Daoy (cell line): ENCODE measurements at places on chromosomes 7 and 10. TPM values are rescaled to one million over a fixed set of nuclear protein-coding genes. Genes with fewer than 3 reads are reported as not detected.

Gene FAM25G
- not detected in 2 replicates for total RNA-seq

Gene PCDH15
- not detected in 2 replicates for total RNA-seq

Gene ITPRID1
- not detected in 2 replicates for total RNA-seq

DNA sequence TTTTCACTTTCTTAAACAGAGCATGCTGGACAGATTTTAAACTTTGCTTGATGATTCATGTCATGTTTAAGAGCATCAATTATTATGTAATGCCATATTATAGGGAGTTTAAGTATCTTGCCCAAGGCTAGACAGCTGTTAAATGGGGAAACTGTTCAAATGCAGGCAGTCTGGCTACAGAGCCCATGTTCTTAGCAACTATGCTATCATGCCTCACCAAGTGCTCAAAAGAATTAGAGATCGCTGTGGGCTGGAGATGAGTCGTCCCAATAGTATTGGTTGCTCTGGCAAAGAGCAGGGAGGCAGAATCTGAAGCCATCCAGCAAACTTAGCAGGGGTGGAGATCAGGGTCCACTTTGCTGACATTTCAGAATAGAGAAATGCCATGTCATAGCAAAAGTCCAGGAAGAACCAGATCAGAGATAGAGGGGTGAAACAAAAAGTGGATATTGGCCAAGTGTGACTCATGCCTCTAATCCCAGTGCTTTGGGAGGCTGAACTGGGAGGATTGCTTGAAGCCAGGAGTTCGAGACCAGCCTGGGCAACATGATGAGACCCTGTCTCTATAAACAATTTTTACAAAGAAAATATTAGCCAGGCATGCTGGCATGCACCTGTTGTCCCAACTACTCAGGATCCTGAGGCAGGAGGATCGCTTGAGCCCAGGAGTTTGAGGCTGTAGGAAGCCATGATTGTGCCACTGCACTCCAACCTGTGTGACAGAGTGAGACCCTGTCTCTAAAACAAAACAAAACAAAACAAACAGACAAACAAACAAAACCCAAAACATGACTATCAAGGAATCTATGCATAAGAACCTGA is 57.8 kb downstream of the BAMBI start:
- peak; percentile 88 for DNase-seq

- peak; percentile 11 for DNase-seq
Measured at GRCh38 chr7:145848691-145849090, 267.9 kb upstream of the CNTNAP2 start.

GRCh38 chr7:1703441-1703840 is 33.4 kb downstream of the ELFN1 start:
- no peak for DNase-seq

Gene ANXA8
- total RNA-seq = 9.7 and 10.1 TPM in 2 replicates

DNA sequence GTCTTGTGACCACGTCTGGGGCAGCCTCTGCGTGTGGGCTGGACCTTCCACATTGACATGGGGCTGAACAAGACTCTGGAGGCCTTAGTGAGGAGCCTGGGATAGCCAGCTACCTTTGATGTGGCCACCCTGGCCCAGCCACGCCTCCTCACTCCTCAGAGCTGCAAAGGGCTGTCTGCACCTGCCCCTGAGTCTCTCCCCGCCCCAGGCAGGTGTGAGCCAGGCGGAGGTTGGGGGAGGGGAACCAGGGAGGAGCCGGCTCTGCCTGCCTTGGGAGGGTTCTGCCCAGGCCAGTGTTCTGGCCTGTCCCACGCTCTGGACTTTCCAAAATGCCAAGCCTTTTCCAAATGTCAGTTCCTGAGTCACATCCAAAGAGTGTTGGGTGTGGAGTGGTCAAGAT is 72.2 kb downstream of the GTF2IRD1 start:
- no peak for DNase-seq

Gene TET1
- total RNA-seq = 0.21 and 0.57 TPM in 2 replicates

DNA sequence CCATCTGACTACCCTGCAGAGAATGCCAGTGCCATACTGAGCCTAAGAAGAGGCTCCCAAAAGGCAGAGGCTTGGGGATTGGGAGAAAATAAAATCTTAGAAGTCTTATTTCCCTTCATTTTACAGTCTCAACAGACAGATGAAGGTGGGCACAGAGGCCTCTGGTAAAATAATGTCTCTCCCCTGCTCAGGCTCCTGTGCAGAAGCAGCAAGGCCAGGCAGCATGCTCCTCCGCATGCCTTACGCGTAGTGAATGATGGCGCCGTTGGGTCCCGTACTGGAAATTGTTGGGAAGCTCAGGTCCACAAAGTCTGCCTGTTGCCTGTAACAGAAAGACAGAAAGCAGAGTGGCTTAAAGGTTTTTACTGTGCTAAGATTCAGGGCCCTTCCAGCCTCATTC is 45.8 kb downstream of the XPNPEP1 start:
- no peak for DNase-seq

- DNase-seq = no peak
Measured at GRCh38 chr10:15144788-15145187, 23.7 kb downstream of the NMT2 start.

Gene PTF1A
- total RNA-seq = not detected in 2 replicates

GRCh38 chr7:108697254-108697653 is 127.6 kb downstream of the DNAJB9 start:
- DNase-seq = no peak

DNA sequence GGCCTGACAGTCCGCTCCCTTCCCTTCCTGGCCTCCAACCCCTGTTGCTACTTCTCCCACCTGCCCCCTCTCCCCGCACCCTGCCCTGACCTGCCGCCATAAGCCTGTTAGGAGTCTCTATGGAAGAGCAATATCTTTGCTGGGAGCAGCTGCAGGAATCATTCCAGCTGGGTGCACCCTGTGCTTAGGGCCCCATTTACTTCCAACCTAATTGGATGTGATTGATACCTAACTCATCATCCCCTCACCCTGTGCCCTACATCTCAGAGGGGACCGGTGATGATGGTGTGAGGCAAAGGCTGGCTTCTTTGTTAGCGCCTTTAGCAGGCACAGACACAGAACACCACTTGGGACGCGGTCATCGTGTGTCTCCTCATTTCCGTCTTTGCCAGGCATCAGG is 80.0 kb upstream of the FAM180A start:
- DNase-seq = no peak

GRCh38 chr7:83324596-83324995 is 161.9 kb upstream of the PCLO start:
- DNase-seq = no peak

Gene LRRC61
- total RNA-seq = 6.3 and 9.7 TPM in 2 replicates

Gene C10orf62
- not detected in 2 replicates for total RNA-seq

Gene CDK5
- 56.6 and 63.8 TPM in 2 replicates for total RNA-seq

Gene CLDN4
- 0.15 and 1.4 TPM in 2 replicates for total RNA-seq

Gene H2AZ2
- total RNA-seq = 591 and 679 TPM in 2 replicates

DNA sequence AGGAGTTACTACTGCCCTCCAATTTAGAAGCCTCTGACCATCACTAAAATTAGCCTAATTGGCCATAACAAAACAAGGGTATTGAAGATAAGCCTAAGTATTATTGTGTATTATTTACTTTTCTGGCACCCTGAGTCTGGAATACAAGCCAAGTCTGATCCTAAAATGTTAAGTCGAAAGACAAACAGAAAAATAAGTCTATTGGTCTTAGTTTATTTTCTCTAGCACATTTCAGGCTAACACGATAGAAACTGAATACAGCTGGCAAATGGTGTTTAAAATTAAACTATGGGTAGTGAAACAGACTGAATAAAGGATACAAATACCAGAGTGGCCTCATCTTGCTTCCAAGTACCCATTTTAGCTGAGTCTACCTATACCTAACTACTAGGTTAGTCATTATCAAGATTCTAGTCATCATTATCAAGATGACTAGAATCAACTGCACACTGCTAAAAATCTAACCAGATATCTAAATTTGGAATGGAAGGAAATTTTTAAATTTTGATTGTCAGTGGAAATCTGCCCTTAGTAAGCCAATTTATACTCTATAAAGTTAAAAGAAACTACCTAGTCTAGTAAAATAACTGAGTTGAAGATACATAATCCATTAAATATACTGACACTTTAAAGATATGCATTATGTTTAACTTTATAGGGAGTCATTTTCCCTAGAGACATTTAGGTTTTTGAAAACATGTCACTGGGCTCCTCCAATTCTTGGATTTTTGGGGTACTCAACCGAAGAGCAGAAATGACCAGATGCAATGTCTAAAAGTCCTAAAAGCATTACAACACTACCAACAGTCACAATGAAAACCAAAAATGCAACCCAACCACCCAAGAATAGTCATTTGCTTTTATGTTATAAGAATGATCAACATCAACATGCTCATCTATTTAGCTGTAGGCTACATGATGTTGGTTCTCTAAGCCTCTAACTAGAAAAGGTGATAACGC is 80.9 kb downstream of the NT5C2 start:
- no peak for DNase-seq

DNA sequence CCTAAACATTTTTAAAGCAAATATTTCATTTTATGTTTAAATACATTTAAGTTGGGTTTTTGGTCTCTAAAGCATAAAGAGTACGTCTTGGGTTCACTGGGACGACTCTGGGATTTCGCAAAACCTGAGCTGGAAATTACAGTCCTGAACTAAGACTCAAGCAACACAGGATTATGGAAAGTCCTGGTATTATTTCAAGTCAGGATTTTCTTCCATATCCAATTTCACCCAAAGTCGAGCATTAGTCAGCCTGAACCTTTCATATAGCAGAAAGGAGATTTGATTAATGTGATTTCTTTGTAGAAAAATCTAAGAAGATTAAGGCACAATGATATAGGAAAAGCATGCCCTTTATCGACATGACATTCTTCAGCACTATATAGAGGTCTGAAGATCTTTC is 100.0 kb downstream of the MTERF1 start:
- DNase-seq = no peak

GRCh38 chr7:149005427-149006344 is 22.6 kb downstream of the PDIA4 start:
- peak; percentile 72 for DNase-seq

- DNase-seq = peak; percentile 97
Measured at GRCh38 chr7:1537535-1538412, 7.3 kb downstream of the MAFK start.

GRCh38 chr10:36017137-36017536 is 375.0 kb upstream of the FZD8 start:
- DNase-seq = no peak

DNA sequence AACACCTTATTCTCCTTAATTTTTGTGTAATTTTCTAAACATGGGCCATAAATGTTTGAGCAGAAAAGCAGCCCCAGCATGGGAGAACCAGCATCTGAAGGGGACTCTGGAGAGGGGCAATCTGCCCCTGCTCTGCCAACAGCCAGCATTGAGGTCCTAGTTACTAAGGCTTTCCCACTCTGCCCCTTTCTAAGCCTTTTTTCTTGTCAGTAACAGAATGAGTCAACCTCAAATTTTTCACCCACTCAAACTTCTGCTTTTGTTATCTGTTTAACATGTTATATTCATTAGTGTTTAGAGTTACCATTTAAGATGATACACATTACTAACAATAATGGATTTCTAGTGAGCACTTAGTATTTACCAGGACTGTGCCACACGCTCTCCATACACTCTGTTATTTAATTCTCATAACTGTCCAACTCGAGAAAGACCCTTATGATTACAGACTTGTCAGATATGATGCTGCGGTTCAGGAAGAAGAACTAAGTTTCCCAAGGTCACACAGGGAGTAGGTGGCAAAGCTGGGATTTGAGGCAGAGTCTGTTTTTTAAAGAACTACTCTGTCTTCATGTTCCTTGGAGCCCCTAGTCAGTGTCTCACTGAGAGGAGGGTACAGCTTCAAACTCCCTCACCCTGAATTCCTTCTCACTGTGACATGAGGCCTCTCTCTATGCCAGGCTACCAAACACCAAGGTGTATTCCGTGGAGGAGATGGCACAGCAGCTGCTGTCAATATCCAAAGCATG is 19.9 kb upstream of the GPAM start:
- no peak for DNase-seq

Gene CFAP58
- 0.06 TPM in 2 replicates for total RNA-seq

DNA sequence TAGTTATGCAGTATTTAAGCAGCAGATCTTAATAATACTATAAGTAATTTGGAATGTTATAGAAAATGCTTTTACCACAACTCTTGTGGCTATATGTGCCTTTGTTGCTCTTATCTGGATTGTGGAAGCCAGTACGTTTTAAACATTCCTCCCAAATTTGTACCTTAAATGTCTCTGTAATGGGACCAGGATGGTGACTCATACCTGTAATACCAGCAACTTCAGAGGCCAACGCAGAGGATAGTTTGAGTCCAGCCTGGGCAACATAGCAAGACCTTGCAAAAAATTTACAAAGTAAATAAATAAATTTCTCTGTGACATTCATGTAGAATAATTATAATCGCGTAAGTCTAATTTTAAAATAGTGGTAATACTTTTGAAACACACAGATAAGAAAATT is 283.1 kb downstream of the POM121L12 start:
- DNase-seq = no peak

DNA sequence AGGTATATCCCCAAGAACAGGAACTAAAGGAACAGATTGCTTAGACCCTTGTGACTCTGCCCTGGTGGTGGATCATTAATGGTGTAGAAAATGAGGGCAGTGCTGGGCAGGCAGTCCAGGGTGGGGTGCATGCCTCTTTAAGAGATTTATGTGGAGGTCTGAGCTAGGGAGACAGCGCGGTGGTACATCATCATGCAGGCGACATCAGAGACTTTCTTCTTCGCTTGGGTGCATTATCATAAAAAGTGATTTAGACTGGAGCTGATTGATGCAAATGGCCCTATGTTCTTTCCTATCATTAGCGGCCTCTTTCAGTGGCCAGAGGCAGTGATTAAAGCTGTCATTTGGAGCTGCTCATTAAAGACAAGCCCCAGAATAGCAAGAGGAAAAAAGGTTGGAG is 519.1 kb upstream of the GALNT17 start:
- DNase-seq = no peak

- peak; percentile 91 for DNase-seq
Measured at GRCh38 chr10:114638821-114639625, 19.1 kb downstream of the ABLIM1 start.

GRCh38 chr10:34281661-34282582 is 533.2 kb downstream of the PARD3 start:
- DNase-seq = no peak

Gene VGF
- total RNA-seq = 6.5 and 10.3 TPM in 2 replicates

Gene RAB18
- 33.7 and 44.8 TPM in 2 replicates for total RNA-seq
